ENCODE measurements at places on chromosomes 3 and 15. TPM values are rescaled to one million over a fixed set of nuclear protein-coding genes. Genes with fewer than 3 reads are reported as not detected.

The RTP1 gene
- 1.0 TPM for total RNA-seq

- peak; percentile 37 for DNase-seq
Observed at GRCh38 chr15:99324082-99324620, 72.9 kb downstream of the LRRC28 start.

The CGNL1 gene
- 20.6 TPM for total RNA-seq

The PYGO1 gene
- total RNA-seq, result 22.6 TPM

GRCh38 chr3:10928407-10928960, 64.1 kb upstream of the SLC6A1 start:
- no peak for DNase-seq

DNA sequence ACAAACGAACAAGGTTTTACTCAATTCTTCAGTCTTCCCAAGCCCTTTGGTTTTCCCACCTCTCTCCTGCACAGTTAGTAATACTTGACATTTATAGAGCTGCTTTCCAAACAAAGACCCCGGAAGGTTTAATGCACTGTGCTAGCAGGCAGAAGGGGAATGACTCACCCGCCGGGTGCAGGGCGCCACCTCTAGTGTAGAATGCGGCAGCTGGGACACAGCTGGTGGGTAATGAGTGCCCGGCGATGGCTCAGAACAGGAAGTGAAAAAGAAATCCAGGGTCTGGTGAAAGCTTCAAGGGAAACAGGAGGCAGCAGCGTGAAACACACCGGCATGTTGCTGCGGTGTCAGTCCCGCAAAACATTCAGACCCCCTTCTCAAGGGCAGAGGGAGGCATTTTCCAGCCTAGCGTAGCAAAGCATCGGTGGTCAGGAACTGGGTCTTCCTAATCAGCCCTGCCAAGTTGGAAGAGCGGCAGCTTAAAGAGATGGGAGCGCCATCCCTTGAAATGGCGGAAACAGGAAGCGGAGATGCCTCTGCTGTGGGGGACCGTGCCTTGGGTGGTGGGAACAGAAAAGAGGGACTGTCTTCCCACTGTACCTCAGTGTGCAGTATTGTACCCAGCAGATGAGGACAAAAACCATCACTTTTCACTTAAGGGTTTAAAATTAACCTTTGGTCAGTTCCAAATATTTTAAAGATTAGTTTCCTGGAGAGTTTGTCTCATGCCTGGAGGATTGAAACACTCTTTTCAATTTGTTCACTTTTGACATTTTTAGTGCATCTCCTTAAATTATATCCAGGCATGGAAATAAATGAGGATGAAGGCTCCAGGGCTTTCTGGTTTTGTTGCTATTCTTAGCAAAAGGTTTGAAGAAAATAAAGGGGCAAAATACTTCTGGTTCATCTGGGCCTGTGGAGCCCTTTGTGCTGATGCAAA, 160.7 kb upstream of the MCTP2 start:
- DNase-seq, result peak; percentile 89

The USP50 gene
- total RNA-seq, result not detected

DNA sequence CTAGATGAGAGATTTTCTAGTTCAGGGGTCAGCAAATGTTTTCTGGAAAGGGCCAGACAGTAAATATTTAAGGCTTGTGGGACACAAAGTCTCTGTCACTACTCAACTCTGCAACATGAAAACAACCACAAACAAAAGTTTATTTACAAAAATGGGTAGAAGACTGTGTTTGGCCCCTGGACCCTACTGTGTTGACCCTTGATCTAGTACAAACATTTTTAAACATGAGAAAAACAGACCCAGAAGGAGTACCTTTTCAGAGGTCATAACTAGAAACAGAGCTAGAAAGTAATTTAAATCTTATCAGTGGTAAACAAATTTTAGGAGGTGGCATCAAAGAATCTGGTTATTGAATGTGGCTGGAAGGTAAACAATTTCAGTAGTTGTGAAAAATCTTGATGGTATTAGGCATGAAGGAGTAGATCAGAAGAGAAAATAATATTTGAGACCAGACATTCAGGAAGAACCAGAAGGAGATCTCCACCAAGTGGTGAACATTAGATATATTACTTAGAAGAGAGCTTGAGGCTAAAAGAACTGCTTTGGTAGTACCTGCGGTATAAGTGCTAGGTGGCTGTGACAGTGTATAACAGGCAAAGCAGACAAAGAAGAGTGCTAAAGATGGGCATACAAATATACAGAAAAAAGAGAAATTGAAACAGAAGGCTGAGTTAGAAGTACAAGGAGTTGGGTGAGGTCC, 101.7 kb downstream of the NR1I2 start:
- DNase-seq, result no peak

DNA sequence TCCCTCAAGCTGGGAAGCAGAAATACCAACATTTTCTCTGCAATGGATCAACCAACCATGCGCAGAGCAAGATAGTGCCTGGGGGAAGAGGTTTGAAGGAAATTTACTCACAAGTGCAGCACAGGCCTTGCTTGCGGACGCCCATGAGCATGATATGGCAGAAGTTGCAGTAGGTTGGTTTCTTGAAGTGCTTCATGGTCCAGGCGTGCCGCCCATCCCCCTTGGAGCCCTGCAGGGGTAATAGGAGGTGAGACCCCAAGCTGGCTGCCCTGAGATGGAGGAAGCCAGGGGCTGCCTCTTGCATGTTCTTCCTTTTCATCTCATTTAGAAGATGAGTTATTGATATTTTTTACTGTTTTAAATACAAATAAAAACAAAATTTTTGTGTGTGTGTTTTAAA, 86.6 kb downstream of the DGKG start:
- no peak for DNase-seq

The GPR149 gene
- 0.41 TPM for total RNA-seq

The NEDD4 gene
- total RNA-seq, result 31.5 TPM

DNA sequence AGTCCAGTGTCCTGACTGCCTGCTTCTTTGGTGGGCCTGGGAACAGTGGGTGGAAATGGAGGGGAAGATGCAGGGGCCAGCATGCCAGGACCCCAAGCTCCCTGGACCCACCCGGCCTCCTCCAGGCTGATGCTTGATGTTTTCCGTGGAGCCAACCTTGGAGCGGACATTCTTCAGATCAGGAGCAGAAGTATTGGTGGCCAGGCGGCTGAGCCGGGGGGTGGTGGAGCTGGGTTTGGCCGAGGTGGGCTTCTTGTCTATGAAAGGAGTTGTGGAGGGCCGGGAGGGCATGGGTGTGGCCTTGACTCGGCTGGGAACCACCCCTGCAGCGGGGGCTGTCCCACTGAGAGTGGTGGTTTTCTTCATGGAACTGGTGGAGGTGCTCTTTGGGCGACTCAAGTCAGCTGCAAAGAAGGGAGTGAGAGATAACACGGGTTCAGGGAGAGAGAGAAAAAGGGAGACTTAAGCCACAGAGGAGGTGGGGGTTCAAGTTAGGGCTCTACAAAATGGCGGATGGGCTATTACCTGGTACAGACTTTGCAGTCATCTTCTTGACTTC, 67.8 kb downstream of the DHX30 start:
- no peak for DNase-seq

GRCh38 chr3:70999730-71000129, 583.8 kb downstream of the FOXP1 start:
- no peak for DNase-seq

The RUVBL1 gene
- total RNA-seq, result 30.6 TPM

- no peak for DNase-seq
Observed at GRCh38 chr15:33584797-33585196, 274.0 kb downstream of the RYR3 start.
